Endothelial cell of umbilical vein (primary cell): ENCODE measurements at places on chromosomes 7 and 10.
A peak's percentile ranks its signal among the peaks of the same experiment; 100 is the strongest.

DNA sequence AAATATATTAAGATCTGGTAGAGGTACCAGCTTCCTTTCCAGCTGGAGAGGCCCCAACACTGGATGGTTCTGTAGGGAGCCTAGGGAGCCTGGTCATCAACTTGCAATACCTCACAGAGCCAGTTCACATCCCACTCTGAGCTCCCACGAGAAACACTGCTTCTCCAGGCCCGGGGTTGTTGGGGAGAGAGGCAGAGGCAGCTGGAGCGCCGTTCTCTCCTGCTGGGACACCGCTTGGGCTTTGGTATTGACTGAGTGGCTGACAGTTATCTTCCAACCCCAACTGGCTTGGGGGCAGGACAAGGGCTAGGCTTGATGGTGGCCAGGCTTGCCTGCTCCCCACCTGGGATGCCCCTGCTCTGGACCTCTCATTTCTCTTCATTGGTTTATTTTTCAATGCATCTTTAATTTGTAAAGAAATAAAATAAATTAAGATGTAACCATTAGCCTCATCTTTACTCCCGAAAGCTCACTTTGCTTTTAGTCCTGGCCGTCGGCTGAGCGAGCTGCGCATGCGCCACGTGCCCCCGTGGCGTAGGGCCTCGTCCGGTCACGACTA lies 10.0 kb upstream of the CHCHD1 start:
- no peaks in the 10 kb centered on the region for H3K27me3 ChIP-seq
- peaks cover 37% of the 10 kb centered on the region for H3K36me3 ChIP-seq
- DNase-seq = peak; percentile 87
- peaks cover 20% of the 10 kb centered on the region for H3K4me1 ChIP-seq

- no peaks in the 10 kb centered on the region for H3K36me3 ChIP-seq
- no peak overlapping the region for H3K4me3 ChIP-seq
- no peaks in the 10 kb centered on the region for H3K27me3 ChIP-seq
- DNase-seq = peak; percentile 57
- no peak overlapping the region for H3K27ac ChIP-seq
These were observed 3.3 kb downstream of the TMEM140 start for GRCh38 chr7:135151132-135151531.

DNA sequence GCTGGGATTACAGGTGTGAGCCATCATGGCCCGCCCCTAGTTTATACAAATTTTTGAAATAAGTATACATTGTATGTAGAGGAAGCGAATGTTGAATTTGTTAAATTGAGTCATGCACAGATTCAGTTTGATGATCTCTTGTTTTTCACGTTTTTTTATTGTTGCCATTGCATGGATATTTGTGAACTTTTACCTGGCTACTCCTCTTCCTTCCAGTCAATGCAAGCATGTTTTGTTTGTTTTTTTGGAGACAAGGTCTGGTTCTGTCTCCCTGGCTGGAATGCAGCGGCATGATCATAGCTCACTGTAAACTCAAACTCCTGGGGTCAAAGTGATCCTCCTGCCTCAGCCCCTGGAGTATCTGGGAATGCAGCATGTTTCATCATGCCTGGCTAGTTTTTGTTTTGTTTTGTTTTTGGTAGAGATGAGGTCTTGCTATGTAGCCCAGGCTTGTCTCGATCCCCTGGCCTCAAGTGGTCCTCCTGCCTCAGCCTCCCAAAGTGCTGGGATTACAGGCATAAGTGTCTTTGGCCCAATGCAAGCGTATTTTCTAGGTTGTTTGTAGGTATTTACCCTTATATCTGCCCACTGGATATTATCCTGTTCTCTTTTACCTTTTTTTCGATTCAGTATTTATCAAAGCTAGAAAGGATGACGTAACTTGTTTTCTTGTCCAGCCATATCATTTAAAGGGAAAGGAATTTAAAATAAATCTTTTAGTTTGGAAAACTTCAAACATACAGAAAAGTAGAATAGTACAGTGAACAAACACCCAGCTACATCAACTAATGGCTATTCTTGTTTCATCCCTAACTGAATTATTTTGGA lies 11.0 kb downstream of the LCOR start:
- H3K4me3 ChIP-seq = no peak overlapping the region
- DNase-seq = no peak
- no peaks in the 10 kb centered on the region for H3K36me3 ChIP-seq
- H3K27me3 ChIP-seq = no peaks in the 10 kb centered on the region
- H3K27ac ChIP-seq = no peak overlapping the region
- peaks cover 7% of the 10 kb centered on the region for H3K4me1 ChIP-seq

GRCh38 chr10:71608819-71609768 lies 110.5 kb downstream of the C10orf105 start:
- H3K27me3 ChIP-seq = peaks cover 4% of the 10 kb centered on the region
- H3K27ac ChIP-seq = no peak overlapping the region
- no peak overlapping the region for H3K4me3 ChIP-seq
- no peaks in the 10 kb centered on the region for H3K36me3 ChIP-seq
- peak; percentile 54 for DNase-seq

DNA sequence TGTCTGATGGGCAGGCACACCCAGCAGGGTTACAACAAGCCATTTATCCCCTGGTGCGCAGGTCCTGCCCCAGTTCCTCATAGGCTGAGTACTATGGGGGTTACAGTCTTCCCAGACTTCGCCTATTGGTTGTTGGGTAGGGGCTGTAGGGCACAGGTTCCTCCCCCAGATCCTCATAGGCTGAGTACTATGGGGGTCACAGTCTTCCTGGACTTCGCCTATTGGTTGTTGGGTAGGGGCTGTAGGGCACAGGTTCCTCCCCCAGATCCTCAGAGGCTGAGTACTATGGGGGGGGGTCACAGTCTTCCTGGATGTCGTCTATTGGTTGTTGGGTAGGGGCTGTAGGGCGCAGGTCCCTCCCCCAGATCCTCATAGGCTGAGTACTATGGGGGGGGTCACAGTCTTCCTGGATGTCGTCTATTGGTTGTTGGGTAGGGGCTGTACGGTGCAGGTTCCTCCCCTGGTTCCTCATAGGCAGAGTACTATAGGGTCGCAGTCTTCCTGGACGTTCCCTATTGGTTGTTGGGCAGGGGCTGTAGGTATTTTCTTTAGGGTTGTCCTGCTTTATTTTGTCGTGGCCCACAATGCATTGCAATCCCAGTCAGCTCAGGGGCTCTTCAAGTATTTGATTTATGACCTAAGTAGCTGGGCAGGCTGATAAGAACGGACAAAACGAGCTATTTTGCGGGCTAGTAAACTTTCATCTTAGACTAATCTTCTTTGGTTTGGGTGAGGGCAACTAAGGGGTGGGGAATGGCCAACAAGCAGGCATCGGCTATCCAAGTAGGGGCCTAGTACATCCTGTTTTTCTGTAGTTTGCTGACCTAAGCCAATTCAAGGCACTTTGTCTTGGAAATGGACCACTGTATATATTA lies 3.4 kb downstream of the LRRC27 start:
- no peak for DNase-seq
- H3K4me3 ChIP-seq = no peak overlapping the region
- no peaks in the 10 kb centered on the region for H3K27me3 ChIP-seq

DNA sequence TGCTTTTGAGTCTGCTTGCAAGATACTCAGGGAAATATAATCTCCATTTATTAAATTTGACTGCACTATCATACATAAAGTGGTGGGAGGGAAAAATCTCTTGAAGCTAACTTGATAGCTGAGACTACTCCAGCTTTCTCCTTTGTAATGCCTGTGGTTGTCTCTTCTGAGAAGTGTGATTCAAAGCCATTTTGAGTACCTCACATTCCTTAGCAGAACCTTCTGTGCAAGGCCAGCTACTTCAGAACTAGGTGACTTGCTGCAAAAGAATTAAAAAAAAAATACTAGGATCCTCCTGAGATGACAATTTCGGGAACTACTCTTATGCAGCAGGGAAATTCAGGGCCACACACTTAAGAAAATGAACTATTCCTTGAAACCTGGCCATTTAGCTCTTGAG lies 294.8 kb downstream of the MDFIC start:
- DNase-seq = no peak
- H3K4me1 ChIP-seq = no peaks in the 10 kb centered on the region
- no peak overlapping the region for H3K4me3 ChIP-seq
- no peak overlapping the region for H3K27ac ChIP-seq
- peaks cover 3% of the 10 kb centered on the region for H3K27me3 ChIP-seq

DNA sequence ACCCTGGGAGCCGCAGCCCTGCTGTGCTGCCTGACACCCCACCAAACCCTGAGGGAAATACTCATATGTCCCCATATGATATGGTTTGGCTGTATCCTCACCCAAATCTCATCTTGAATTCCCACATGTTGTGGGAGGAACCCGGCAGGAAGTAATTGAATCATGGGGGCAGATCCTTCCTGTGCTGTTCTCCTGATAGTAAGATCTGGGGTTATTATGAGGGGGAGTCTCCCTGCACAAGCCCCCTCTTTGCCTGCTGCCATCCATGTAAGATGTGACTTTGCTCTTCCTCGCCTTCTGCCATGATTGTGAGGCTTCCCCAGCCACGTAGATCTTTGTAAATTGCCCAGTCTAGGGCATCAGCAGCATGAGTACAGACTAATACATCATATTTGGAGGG lies 68.7 kb downstream of the RGS10 start:
- H3K27ac ChIP-seq = no peak overlapping the region
- H3K27me3 ChIP-seq = peaks cover 35% of the 10 kb centered on the region

- no peak overlapping the region for H3K27ac ChIP-seq
- H3K27me3 ChIP-seq = no peaks in the 10 kb centered on the region
- H3K36me3 ChIP-seq = no peaks in the 10 kb centered on the region
- peaks cover 20% of the 10 kb centered on the region for H3K4me1 ChIP-seq
- DNase-seq = no peak
These were observed 162.2 kb downstream of the SH3PXD2A start for GRCh38 chr10:103692952-103693811.

- H3K4me3 ChIP-seq = no peak overlapping the region
- H3K4me1 ChIP-seq = no peaks in the 10 kb centered on the region
- no peaks in the 10 kb centered on the region for H3K27me3 ChIP-seq
- DNase-seq = peak; percentile 29
These were observed 101.9 kb upstream of the TNRC18 start for GRCh38 chr7:5525271-5526099.

GRCh38 chr7:129295015-129295423 lies 70.2 kb downstream of the AHCYL2 start:
- H3K36me3 ChIP-seq = no peaks in the 10 kb centered on the region
- no peaks in the 10 kb centered on the region for H3K27me3 ChIP-seq
- peak; percentile 50 for DNase-seq
- H3K4me3 ChIP-seq = no peak overlapping the region
